ENCODE measurements at places on chromosomes 2 and 18. TPM values are rescaled to one million over a fixed set of nuclear protein-coding genes. Genes with fewer than 3 reads are reported as not detected.

The MC4R gene
- not detected for total RNA-seq

The FOSL2 gene
- total RNA-seq, result 141 TPM

The SERPINB3 gene
- not detected for total RNA-seq

The HOXD13 gene
- total RNA-seq, result not detected

The IL18R1 gene
- 3.9 TPM for total RNA-seq

The UGT1A10 gene
- not detected for total RNA-seq

The BOLL gene
- total RNA-seq, result not detected

The ABCG5 gene
- total RNA-seq, result not detected

The TUBA3D gene
- total RNA-seq, result not detected

The SCN2A gene
- total RNA-seq, result 0.66 TPM

The CFC1 gene
- not detected for total RNA-seq

The CENPA gene
- 3.3 TPM for total RNA-seq

The GPR155 gene
- total RNA-seq, result 8.6 TPM

The TGFA gene
- 10.9 TPM for total RNA-seq

The IL36G gene
- total RNA-seq, result not detected

The LRP2 gene
- total RNA-seq, result not detected
